Endothelial cell (in vitro differentiated cells): ENCODE measurements at places on chromosomes 16 and 17.

GRCh38 chr17:30151471-30151870, 34.9 kb downstream of the NSRP1 start:
- DNase-seq, result no peak

DNA sequence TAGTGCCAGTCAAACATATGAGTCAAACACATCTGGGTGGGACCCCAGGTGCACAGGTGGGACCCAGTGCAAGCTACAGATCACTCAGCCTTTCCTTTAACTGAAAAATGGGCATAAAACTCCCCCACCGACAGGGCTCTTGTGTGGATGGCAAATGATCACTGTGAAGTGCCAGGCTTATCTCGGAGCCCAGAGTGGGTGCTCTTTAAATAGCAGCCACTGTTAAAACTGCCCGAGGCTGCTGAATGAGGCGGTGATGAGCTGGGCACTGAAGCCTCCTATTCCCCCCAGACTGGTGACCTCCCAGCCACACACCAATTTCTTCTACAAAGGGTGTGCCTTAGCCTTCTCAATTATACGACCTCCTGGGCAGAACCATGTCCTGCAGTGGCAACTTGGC, 433.8 kb downstream of the SLC39A11 start:
- no peak for DNase-seq

DNA sequence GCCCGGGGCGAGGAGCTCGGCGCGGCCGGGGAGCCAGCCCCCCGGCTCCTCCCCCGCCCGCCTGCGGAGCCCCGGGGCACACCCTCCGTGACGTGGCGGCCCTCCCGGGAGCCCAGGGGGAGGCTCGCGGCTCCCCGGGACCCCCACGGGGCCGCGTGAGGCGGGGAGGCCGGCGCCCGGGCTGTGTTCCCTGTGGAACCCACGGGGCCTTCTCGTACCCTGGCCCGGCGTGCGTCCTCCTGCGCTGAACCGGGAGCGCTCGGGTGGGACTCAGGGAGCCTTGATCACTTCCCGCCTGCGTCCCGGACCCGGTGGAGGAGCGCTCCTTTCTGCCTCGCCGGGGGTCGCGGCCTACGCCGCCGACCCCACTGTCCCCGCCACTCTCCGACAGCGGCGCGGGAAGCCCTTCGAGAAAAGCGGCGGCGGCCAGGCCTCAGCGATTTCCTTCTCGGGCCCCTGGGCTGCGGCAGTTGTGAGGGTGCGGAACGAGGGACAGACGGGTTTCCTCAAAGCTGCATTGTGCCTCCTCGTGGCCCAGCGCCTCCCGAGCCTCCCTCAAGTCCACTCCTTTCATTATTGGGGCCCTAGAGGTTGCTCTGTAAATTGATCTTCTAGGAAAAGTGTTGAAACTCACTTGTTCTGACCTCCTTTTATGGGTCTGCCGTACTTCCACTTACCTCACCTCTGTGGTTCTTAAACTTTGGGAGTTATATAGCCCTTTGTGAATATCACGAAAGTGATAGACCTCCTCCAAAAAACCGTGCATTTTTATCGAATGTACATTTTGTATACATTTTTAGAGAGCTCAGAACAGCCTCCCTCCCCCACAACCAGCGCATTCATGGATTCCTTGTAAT, 597 bp downstream of the LIG3 start:
- DNase-seq, result peak; percentile 67

DNA sequence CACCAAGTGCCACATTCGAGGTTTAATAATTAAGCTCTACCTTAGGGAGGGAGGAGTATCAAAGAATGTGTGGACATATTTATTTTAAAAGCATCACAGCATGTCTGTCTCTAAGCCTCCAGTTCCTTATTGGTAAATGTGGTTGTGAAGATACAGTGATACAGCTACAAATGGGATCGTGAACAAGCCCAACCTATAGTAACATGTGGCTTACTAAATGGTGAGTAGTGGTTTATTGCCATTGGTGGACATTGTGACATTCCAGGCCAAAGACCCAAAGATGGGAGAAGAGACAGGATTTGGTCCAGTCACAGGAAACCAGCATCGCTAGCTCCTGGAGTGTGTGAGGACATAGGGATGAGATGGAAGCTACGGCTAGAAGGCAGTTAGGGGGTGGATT, 51.2 kb downstream of the IQCK start:
- DNase-seq, result no peak

DNA sequence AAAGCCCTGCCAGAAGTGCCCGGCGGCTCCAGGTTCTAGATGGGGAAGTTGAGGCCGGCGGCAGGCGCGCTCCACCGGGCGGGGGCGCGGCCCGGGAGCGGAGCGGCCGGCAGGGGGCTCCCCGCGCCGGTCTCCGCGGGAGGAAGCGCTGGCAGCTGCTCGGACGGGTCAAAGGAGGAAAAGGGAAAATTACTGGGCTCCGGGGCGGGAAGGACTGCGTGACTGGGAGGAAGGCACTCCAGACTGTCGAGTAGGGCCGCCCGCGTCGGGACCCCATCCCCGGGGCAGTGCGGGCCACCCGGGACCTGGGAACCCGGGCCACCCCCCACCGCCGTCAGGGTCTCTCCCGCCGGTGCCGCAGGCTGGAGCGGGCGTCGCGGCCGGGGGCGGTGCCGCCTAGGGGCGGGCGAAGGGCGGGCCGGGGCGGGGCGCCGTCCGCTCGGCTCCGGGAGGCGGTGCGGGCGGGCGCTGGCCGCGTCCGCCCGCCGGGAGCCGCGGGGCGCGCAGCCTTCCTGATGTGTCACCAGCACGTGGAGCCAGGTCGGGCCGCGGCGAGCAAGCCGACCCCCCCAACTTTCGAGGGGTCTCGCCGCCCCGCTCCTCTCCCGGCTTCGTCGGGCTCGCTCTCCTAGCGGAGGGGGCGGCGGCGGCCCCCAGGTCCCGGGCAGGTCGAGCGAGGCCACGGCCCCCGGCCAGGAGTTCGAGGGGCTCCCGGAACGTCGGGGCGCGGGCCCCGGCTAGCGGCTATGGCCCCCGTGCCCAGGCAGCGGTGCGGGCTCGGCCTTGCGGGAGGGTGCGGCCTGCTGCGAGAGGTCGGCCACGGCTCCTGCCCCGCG, 167.5 kb downstream of the RAB11FIP4 start:
- peak; percentile 78 for DNase-seq

DNA sequence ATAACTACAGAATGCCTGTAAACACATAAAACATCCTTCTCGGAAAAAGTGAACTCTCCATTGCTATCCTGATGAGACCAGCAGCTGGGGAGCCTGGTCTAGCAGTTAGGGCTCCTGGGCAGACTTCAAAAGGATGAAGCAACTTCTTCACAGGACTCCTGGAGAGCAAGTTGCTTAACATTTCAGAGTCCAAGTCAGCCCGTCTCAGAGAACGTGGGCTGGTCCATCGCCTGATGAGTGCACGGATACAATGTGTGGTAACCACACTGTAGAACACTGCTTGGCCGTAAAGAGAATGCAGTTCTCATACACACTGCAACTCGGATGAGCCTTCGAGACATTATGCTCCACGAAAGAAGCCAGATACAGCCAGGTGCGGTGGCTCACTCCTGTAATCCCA, 52.7 kb downstream of the TMEM235 start:
- no peak for DNase-seq

DNA sequence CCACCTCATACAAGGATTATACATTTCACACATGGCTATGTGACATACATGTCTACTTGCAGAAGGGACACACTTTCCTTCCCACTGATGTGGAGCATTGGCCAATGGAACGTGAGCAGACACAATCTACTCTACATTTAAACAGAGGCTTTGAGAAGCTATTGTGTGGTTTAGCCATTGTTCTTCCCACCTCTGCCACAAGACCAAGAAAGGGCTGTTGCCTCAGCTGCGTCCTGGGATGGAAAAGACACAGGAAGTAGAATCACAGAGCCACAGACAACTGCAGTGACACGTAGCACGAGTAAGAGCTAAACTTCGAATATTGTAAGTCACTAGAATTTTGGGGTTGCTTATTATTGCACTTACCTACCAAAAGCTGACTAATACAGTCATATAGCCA, 33.3 kb downstream of the PRKCB start:
- DNase-seq, result no peak

DNA sequence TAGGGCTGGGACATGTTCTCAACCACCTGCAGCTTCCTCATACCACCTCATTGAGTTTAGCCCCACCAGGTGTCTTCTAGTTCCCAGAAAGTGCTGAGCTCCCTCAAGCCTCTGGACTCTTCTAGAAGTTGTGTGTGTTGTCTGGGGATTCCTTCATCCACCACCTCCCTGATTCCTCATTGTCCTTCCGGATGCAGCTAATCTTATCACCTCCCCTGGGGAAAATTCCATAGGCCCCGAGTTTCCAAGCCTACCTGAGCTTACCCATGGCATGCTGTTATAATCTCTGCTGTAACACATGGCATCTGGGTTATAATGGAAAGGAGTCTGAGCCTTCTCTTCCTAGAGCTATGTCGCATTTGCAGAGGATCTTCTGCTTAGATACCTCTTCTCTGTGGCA, 243.5 kb upstream of the SDK2 start:
- no peak for DNase-seq

DNA sequence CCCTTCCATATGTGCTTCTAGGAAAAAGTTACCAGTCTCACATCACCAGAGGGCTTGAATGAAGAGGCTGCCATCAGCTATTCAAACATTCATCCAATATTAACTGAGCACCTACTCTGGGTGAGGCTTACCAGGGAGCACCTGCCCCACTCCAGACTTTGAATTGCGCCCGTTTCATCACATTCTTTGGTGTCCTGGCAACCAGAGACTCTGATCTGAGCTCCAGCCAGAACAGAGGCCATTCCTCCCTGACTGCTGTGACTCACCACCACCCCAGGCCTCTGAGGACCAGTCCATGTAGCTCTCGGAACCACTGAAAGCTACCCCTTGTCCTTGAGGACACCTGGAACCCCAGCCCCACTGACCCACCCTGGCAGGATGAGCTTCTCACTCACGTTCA, at the start of gene C16orf96:
TSS of gene C16orf96 (plus strand) at position 229 of the 400 bp plus-strand sequence. CDS start at position 379, 150 bp downstream.
- DNase-seq, result no peak

GRCh38 chr17:2697611-2698162, 13.9 kb downstream of the CLUH start:
- peak; percentile 2 for DNase-seq

- no peak for DNase-seq
Measured at GRCh38 chr16:52591934-52592592, 45.1 kb upstream of the TOX3 start.

DNA sequence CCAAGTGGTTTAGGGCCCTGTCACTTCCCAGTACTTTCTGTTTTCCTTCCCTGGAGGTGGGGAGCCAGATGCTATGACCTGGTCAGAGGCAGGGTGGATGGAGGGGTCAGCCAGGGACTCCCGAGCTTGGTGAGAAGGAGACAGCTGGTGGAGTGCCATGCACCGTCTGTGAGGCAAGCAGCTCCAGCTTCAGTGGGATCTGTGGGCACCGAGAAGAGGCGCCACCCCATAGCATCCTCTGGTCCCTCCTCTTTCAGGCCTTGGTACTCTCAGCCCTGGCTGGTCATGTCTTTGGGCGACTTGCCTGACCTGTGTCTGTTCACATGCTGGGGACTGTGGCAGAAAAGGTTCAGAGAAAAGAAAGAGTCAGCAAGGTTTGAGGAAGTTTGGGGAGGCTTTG, 299.3 kb upstream of the N4BP1 start:
- DNase-seq, result no peak

- peak; percentile 83 for DNase-seq
Measured at GRCh38 chr17:4948931-4949320, 596 bp upstream of the PFN1 start.

DNA sequence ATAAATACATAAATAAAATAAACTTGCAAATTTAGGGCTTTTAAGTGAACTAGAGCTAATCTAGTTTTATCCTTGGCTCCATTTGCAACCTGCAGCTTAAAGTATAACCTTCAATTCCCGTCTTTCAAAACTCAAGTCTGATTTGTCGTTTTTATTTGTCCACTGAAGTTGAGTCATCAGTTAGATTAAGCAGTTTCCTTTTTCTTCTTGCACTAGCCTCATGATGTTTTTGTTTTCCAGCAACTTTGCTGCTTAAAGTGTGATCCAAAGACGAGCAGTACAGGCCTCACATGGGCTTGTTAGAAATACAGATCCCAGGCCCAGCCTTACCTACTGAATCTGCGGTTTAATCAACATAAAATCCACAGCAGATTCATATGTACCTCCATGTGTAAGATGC, 13.8 kb downstream of the ARSG start:
- no peak for DNase-seq

GRCh38 chr17:12328204-12328603, 307.5 kb downstream of the MAP2K4 start:
- DNase-seq, result no peak

DNA sequence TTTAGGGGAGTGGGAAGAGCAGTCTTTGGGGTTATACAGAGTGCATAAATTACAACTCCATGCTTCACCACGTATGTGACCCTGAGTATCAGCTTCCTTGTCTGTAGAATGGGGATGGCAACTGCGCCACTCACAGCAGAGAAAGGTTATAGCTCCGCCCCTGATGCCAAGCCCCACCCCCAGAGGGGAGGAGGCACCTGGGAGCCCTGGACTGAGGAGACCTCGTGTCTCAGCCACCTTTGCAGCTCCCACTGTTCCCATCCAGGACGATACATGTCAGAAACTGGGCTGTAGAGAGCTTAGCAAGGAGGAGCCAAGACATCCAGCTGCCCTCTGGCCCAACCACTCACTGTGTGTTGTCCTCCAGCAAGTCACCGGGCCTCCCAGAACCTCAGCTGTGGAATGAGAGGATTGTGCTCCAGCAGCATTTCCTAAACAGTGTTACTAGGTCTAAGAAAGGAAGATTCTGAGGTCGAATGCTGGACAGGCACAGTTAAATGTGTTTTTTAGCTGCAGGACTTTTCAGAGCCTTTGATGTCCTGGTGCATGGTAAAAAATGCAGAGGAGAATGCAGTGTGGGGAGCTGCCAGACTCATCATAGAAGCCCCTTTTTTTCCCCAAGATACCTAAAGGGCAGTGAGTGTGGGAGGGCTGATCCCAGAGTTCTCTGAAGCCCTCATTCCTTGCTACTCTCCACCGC, 49.4 kb downstream of the BEAN1 start:
- no peak for DNase-seq

DNA sequence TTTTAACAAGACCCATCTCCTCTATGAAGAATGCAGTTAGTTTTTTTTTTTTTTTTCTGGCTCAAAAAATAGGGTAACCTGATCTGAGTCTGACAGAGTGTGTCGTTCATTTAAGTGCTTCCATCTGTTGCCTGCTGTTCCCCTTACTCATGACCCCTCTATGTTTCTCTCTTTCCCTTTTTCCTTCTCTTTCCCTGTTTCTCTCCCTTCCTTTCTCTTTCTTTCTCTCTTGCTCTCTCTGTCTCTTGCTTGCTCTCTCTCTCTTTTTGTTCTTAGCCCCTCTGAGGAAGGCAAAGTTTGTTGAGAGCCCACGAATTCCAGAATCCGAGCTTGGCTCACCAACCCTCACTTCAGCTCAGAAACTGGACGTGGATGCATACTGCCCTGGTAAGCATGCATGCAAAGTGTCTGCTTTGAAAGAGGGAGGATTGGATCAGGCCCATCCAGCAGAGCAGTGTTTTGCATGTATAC, 185.0 kb downstream of the TANC2 start:
- DNase-seq, result no peak

GRCh38 chr17:31458829-31459228, 67.4 kb downstream of the RAB11FIP4 start:
- DNase-seq, result no peak
